T-helper 17 cell (primary cell): ENCODE measurements at places on chromosomes 16 and 17. TPM values are rescaled to one million over a fixed set of nuclear protein-coding genes. Genes with fewer than 3 reads are reported as not detected.

GRCh38 chr16:82891918-82892317 lies 265.1 kb downstream of the CDH13 start:
- no peaks in the 10 kb centered on the region for H3K4me1 ChIP-seq
- no peak overlapping the region for H3K27ac ChIP-seq
- DNase-seq = no peak
- H3K36me3 ChIP-seq = no peaks in the 10 kb centered on the region

GRCh38 chr17:66165537-66166123 lies 26.3 kb downstream of the CEP112 start:
- H3K27ac ChIP-seq = no peak overlapping the region
- H3K4me3 ChIP-seq = no peak overlapping the region
- no peaks in the 10 kb centered on the region for H3K27me3 ChIP-seq
- no peak for DNase-seq
- peaks cover 8% of the 10 kb centered on the region for H3K4me1 ChIP-seq

DNA sequence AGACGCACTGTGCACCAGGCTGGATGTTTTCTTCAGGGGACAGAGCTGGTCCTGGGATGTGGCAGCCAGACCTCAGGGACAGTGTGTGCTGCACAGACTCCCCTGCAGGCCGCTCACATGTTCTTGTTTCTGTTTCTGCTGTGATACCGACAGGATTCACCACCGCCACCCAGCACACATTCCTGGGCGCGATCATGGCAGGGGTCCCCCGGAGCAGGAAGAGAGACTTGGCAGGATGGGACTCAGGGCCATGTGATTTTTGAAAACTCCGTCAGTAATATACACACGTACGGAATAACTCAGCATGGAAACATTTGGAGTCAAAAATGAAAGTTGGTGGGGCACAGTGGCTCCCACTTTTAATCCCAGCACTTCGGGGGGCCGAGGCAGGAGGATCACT lies 79.0 kb downstream of the HAPSTR1 start:
- H3K4me3 ChIP-seq = no peak overlapping the region
- H3K36me3 ChIP-seq = no peaks in the 10 kb centered on the region
- H3K27ac ChIP-seq = no peak overlapping the region
- no peaks in the 10 kb centered on the region for H3K4me1 ChIP-seq
- DNase-seq = no peak
- H3K27me3 ChIP-seq = peaks cover 29% of the 10 kb centered on the region

- DNase-seq = no peak
- peaks cover 6% of the 10 kb centered on the region for H3K4me1 ChIP-seq
- peaks cover 3% of the 10 kb centered on the region for H3K36me3 ChIP-seq
- no peak overlapping the region for H3K27ac ChIP-seq
- H3K27me3 ChIP-seq = no peaks in the 10 kb centered on the region
- no peak overlapping the region for H3K4me3 ChIP-seq
Measured at GRCh38 chr16:17037499-17037898, 433.3 kb downstream of the XYLT1 start.

- peaks cover 5% of the 10 kb centered on the region for H3K36me3 ChIP-seq
- H3K4me3 ChIP-seq = peak overlapping the region; percentile 92
- peaks cover 35% of the 10 kb centered on the region for H3K4me1 ChIP-seq
- H3K27ac ChIP-seq = peak overlapping the region; percentile 97
- no peaks in the 10 kb centered on the region for H3K27me3 ChIP-seq
Measured at GRCh38 chr17:34981538-34982241, 1.4 kb downstream of the LIG3 start.

DNA sequence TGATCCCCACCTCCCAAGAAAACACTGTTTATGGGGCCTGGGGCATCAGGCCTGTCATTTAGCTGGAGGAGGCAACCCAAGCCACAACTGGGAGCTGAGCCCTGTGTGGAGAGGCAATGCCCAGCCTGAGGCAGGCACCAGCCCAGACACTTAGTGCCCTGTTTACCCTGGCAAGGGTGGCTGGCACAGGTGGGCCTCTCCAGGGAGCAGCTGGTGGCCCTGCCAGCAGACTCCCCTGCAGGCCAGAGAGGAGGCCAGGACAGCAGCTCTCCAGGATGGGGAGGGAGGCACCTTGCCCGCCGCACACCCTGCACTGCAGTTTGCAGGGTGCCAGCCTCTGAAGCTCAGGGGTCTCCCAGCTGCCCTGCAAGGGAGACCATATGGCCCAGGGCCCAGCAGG lies 9.1 kb upstream of the TMEM92 start:
- H3K36me3 ChIP-seq = peaks cover 5% of the 10 kb centered on the region
- H3K4me1 ChIP-seq = peaks cover 7% of the 10 kb centered on the region
- no peak for DNase-seq
- H3K4me3 ChIP-seq = no peak overlapping the region
- H3K27ac ChIP-seq = no peak overlapping the region

DNA sequence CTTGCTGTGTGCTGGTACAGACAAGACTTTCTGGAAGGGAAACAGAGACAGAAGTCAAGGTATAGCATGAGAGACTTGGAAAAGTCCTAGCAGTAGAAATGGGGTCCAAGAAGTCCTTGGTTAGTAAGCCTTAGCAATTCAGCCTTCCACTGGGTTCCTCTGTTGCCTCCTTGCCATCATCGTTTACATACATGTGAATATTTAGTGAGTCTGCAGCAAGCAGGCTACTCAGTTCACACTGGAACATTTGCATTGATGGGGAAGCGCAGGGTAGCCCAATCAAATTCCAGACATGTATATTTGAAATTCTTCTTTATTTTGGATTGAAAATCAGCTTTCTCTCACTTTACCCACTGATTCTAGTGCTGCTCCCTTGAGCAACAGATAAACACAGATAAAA lies 27.1 kb downstream of the LIMD2 start:
- H3K27ac ChIP-seq = no peak overlapping the region
- peaks cover 11% of the 10 kb centered on the region for H3K36me3 ChIP-seq
- peaks cover 26% of the 10 kb centered on the region for H3K4me1 ChIP-seq
- no peaks in the 10 kb centered on the region for H3K27me3 ChIP-seq
- no peak for DNase-seq
- H3K4me3 ChIP-seq = no peak overlapping the region

DNA sequence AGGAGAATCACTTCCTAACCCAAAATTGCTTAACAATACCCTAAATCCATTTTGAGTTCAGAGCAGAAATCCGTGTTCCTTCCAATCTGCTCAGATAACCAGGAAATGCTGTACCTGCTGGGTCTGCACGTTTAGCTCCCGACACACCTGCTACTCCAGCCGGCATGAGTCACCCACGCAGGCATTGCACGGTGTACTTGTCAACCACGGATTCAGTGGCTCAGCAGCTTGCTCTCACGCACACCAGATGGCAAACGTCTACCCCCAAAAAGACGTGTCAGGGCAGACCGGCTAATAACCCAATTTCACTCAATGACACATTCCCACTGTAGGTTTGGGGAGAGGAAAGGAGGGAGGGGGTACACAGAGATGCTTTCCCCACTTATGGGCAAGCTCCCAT lies 468.1 kb downstream of the SOX9 start:
- peak overlapping the region; percentile 82 for H3K27ac ChIP-seq
- peak; percentile 24 for DNase-seq
- peaks cover 4% of the 10 kb centered on the region for H3K36me3 ChIP-seq
- peak overlapping the region; percentile 82 for H3K4me3 ChIP-seq

Gene PTX4
- not detected for total RNA-seq

DNA sequence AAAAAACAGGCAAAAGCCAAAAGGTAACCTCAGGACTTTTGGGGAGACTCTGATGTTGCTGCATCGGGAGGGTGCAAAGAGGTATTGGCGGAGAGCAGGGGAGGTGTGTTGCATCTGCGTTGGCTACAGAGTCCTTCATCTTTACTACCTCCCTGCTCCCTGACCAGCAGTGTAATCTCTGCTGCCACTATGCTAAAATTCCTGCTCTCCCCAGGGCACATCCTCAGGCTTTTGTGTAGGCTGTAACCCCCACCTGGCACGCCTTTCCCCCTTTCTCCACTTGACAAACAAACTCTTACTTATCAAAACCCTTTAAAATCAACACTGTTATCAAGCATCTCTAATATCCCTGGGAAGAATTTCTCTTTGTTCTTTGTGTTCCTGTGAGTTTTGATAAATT lies 435.3 kb downstream of the HAPSTR1 start:
- H3K36me3 ChIP-seq = no peaks in the 10 kb centered on the region
- H3K4me1 ChIP-seq = no peaks in the 10 kb centered on the region
- no peak overlapping the region for H3K27ac ChIP-seq
- no peak for DNase-seq

Gene ITGA2B
- 297 TPM for total RNA-seq

DNA sequence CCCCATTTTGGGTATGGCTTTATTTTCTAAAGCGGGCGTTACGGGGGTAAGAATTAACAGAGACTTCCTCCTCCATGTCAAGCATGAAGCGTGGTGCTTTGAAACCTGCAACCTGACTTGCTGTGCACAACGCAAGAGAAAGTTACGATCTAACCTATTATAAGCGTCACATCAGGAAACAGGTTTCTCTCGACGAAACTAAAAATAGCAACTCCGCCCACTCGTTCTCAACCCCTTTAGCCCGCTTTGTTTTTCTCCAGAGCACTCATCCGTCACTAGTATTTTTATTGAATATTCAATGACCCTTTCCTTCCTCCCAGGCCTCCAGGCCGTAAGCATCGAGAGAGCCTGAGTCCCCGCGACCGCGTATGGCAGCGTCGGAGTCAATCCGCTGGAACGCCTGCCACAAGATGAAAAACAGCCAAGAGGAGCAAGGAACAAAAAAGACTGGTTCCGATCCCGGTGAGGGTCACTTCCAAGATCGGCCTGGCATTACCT lies 555 bp downstream of the NUP88 start:
- H3K36me3 ChIP-seq = no peaks in the 10 kb centered on the region
- DNase-seq = peak; percentile 41
- peaks cover 19% of the 10 kb centered on the region for H3K4me1 ChIP-seq

- H3K27ac ChIP-seq = no peak overlapping the region
- H3K36me3 ChIP-seq = peaks cover 3% of the 10 kb centered on the region
- DNase-seq = no peak
- H3K4me3 ChIP-seq = peak overlapping the region; percentile 55
Measured at GRCh38 chr16:15885560-15886001, 2.8 kb downstream of the CEP20 start.

GRCh38 chr16:10878644-10879501 lies 1.9 kb downstream of the CIITA start:
- peaks cover 65% of the 10 kb centered on the region for H3K27me3 ChIP-seq
- DNase-seq = no peak
- peak overlapping the region; percentile 94 for H3K4me3 ChIP-seq
- H3K36me3 ChIP-seq = peaks cover 2% of the 10 kb centered on the region
- peak overlapping the region; percentile 56 for H3K27ac ChIP-seq
- peaks cover 32% of the 10 kb centered on the region for H3K4me1 ChIP-seq

- H3K4me1 ChIP-seq = peaks cover 8% of the 10 kb centered on the region
- no peak overlapping the region for H3K4me3 ChIP-seq
- no peaks in the 10 kb centered on the region for H3K27me3 ChIP-seq
Measured at GRCh38 chr17:82936768-82937171, 96.9 kb upstream of the ZNF750 start.

GRCh38 chr17:45098869-45099616 lies 33.3 kb downstream of the PLCD3 start:
- H3K27ac ChIP-seq = no peak overlapping the region
- H3K27me3 ChIP-seq = no peaks in the 10 kb centered on the region
- no peak overlapping the region for H3K4me3 ChIP-seq
- peak; percentile 46 for DNase-seq
- peaks cover 12% of the 10 kb centered on the region for H3K36me3 ChIP-seq

Gene LDHD
- 0.62 TPM for total RNA-seq

GRCh38 chr16:6496996-6497395 lies 835.6 kb upstream of the RBFOX1 start:
- H3K4me3 ChIP-seq = no peak overlapping the region
- H3K36me3 ChIP-seq = no peaks in the 10 kb centered on the region
- no peaks in the 10 kb centered on the region for H3K4me1 ChIP-seq
- H3K27me3 ChIP-seq = no peaks in the 10 kb centered on the region
- no peak for DNase-seq

GRCh38 chr16:27739606-27740357 lies 189.8 kb downstream of the KATNIP start:
- H3K27me3 ChIP-seq = no peaks in the 10 kb centered on the region
- no peak for DNase-seq
- H3K4me1 ChIP-seq = peaks cover 3% of the 10 kb centered on the region
- peaks cover 11% of the 10 kb centered on the region for H3K36me3 ChIP-seq

DNA sequence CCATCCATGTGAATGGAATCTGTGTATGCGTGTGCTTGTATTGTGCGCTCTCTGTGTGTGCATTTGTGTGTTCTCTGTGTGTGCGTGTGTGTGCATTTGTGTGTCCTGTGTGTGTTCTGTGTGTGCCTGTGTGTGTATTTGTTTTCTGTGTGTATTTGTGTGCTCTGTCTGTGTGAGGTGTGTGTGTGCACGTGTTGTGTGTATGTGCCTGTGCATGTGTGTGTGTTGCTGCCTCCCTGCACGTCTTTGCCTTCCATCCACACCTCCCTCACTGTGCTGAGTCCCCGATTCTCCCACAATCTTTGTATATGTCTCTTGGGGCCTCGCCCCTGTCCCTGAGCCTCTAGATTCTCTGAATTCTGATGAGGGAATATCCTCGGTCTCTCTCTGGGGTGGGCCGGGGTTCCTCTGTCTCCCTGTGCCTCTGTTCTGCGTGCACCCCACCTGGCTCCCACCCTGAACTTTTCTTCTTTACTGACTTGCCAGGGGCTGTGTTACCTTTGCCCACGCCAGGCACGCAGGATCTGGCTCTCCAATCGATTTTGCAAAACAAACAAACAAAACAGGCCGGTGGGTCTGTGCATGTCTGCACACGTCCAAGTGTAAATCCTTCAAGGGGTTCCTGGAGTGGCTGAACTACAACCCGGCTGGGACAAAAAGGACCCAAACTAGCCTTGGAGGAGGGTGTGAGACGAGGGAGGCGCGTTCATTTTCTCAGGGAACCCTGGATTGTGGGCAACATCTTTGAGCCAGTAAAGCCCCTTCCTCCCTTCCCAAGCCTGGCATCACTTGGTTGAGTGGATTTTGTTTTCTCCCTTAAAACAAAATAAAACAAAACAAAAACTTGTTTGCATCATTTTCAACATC lies 8.1 kb upstream of the FOXF1 start:
- peaks cover 82% of the 10 kb centered on the region for H3K27me3 ChIP-seq
- peaks cover 14% of the 10 kb centered on the region for H3K4me1 ChIP-seq
- no peak overlapping the region for H3K27ac ChIP-seq
- H3K4me3 ChIP-seq = no peak overlapping the region

- no peak for DNase-seq
- peaks cover 9% of the 10 kb centered on the region for H3K4me1 ChIP-seq
- peaks cover 4% of the 10 kb centered on the region for H3K36me3 ChIP-seq
Measured at GRCh38 chr16:27432558-27432957, 30.6 kb downstream of the IL21R start.

DNA sequence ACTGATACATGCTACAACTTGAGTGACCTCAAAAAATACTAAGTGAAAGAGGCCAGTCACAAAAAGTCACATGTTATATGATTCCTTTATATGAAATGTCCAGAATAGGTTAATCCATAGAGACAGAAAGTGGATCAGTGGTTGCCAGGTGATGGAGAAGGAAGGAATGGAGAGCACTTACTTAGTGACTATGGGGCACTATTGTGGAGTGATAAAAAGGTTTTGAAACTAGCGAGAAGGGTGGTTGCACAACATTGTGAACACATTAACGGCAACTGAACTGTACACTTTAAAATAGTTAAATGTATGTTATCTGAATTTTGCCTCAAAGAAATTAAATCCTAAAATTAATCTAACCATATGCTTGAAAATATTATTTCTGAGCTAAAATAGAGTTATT lies 25.9 kb downstream of the AMFR start:
- no peak for DNase-seq
- no peaks in the 10 kb centered on the region for H3K27me3 ChIP-seq
- no peak overlapping the region for H3K4me3 ChIP-seq
- H3K27ac ChIP-seq = no peak overlapping the region
- H3K4me1 ChIP-seq = peaks cover 13% of the 10 kb centered on the region
- H3K36me3 ChIP-seq = peaks cover 14% of the 10 kb centered on the region

Gene GCGR
- not detected for total RNA-seq
